DND-41 (cell line): ENCODE measurements at places on chromosomes 12 and 14.

- DNase-seq: peak; percentile 79
Measured at GRCh38 chr14:71555654-71556559, 376.3 kb upstream of the RGS6 start.

DNA sequence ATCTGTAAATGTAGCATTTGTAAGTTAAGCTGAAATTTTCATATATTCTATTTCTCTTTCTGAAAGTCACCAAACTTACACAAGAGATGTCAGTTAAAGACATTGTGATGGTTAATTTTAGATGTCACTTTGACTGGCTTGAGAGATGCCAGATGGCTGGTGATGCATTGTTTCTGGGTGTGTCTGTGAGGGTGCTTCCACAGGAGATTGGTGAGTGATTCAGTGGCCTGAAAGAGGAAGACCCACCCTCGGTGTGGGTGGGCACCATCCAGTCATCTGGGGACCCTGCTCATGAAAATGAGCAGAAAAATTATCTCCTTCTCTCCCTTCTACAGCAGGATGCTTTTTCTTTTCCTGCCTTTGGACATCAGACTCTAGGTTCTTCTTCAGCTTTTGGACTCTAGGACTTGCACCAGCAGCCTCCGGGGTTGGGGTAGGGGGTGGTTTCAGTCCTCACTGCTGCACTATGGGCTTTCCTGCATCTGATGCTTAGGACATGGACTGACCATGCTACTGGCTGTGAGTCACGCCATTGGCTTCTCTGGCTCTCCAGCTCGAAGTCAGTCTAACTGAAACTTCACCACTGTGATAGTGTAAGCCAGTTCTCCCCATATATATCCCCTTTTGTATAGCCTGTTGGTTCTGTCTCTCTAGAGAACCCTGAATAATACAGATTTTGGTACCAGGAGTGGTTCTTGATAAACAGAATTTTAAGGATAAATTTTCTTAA, 20.9 kb downstream of the PDE6H start:
- DNase-seq: no peak

DNA sequence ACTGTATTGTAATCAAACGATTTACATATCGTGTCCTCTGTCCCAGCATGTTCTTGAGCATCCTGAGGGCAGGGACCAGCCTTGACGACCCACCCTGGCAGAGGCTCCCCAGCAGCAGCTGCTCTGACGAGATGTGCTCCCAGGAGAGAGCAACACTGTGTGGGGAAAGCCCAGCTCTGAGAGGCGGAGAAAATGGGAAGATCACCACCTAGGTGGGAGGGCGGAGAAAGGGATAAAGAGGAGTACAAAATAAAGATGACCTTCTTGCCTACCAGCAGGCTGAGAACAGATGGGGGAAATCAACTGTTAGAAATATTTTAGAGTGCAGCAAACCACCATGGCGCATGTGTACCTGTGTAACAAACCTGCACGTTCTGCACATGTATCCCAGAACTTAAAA, 71.5 kb upstream of the CAPRIN2 start:
- DNase-seq: no peak

DNA sequence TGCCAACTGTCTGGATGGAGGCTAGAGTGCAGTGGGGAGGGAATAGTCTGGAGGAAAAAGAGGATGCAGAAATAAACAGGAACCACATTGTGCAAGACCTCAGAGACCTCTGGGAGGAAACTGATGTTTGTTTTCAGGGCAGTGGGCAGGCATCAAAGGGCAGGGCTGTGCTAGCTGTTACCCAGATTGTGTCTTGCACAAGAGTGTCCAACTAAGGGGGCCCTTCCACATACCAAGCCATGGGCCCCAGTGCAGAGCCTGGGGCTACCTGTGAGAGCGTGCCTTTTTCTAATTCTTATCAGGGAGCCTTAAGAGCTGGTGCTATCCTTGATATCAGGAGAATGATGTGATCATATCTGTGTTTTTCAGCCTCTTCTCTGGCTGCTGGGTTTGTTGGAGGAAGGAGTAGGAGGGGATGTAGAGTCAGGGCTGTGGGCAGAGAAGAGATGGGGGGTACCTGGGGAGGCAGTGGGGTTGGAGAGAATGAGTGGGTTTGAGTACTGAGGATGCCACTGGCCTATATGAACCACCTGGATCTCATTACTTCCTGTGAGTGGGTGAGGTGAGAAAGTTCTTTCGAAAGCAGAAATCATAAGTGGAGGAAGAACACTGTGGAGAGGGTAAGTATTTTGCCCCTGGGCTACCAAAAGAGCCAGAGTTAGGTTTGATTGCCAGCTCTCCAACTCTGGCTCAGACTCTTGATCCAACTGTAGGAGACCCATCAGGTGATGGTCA, 259.2 kb upstream of the CRY1 start:
- DNase-seq: no peak

DNA sequence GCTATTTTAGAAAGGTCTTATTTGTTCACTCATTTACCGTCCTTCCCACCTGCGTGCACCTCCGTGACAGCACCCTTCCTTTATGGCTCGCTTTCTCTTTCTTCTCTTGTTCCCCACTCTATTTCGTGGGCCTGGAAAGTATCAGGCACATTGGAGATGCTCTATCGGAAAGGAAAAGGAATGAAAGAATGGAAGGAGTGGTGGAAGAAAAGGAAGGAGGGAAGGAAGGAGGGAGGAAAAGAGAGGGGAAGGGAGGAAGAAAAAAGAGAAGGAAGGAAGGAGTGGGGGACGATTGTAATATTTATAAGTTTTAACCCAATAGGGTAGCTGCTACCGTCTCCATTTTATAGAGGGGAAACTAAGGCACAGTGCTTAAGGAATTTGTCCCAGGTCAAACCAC, 363.4 kb downstream of the CACNA1C start:
- no peak for DNase-seq

DNA sequence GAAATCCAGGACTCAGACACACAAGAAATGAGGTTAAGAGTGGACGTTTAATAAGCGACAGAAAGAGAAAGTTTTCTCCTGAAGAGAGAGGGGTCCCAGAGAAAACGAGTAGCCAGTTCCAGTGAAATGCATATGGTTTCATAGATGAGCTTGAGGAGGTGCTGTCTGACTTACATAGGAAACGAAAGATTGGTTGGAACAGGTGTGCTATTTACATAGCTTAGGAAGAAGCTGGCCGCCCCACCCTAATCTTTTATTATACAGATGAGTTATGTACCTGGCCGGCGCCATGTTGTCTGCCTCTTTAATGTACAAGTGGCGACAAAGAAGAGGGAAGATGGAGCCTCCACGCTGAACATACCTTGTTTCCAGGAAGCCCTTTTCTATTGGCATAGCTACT, 223.0 kb downstream of the SLC6A15 start:
- no peak for DNase-seq

GRCh38 chr14:23435543-23436326, at the start of gene MYH7:
Gene MYH7 (minus strand): TSS chr14:23435660. CDS start chr14:23433732, 1,928 bp downstream.
- no peak for DNase-seq

- no peak for DNase-seq
Measured at GRCh38 chr12:50317203-50317602, 33.9 kb upstream of the LIMA1 start.

DNA sequence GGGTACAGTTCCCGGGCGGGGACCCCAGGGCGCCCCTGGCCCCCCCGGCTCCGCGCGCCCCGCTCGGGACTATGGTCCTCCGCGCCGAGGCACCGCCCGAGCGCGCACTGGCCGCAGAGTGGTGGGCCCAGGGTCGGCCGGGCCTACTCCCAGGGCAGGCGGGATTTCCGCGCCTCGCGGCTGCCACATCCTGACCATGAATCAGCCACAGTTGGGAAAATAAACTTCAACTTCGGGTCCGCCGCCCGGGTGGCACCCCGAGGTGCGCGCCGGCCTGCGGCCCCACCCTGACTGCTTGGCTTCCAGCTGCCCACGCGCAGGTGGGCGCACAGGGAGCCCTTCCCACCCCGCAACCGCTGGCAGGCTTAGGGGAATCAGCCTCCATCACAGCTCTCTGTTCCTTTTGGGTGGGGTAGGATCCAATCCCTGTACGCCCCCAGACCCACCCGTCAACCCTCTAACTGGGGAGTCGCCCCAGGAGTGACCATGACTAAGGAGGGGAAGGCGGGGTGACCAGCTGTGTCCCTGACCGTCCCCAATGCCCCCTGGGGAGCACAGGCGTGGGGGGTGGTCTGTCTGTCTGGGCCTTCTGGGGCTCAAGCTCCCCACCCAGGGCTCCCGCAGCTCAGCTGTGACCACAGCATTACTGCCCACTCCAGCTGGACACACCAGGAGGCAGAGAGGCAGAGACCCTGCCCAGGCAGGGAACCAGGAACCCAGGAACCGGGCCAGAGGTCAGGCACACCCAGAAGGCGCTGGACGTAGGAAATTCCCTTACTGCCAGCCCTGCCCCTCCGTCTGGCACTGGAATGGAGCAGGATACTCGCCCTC, 678 bp downstream of the INF2 start:
- peak; percentile 22 for DNase-seq

GRCh38 chr12:15534322-15534721, 212.0 kb downstream of the PTPRO start:
- peak; percentile 66 for DNase-seq

- no peak for DNase-seq
Measured at GRCh38 chr14:76718306-76719040, 42.8 kb upstream of the VASH1 start.

GRCh38 chr14:19947413-19948090, 16.8 kb downstream of the OR4K1 start:
- DNase-seq: no peak

- DNase-seq: no peak
Measured at GRCh38 chr14:68692216-68692615, 100.7 kb downstream of the ZFP36L1 start.

GRCh38 chr12:49108958-49109404, 1.7 kb downstream of the LMBR1L start:
- no peak for DNase-seq

- no peak for DNase-seq
Measured at GRCh38 chr12:78916845-78917480, 52.4 kb downstream of the SYT1 start.

DNA sequence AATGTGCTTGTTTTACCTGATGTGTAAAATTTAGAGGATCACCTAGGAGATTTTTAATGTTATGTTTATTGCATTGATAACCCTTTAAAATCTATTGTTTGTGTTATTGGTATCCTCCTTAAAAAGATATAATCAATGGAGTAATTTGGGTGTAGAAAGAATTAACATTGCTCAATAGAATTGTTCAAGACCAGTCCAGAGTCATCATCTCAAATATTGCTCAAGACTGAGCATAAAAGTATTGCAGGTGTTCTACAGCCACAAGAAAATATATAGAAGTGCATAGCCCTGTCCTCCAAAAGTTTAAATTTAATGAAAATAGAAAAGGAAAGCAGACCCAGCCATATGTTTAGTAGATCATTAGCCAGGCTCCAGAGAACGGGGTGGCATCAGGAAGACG, 102.5 kb upstream of the ARID2 start:
- no peak for DNase-seq

DNA sequence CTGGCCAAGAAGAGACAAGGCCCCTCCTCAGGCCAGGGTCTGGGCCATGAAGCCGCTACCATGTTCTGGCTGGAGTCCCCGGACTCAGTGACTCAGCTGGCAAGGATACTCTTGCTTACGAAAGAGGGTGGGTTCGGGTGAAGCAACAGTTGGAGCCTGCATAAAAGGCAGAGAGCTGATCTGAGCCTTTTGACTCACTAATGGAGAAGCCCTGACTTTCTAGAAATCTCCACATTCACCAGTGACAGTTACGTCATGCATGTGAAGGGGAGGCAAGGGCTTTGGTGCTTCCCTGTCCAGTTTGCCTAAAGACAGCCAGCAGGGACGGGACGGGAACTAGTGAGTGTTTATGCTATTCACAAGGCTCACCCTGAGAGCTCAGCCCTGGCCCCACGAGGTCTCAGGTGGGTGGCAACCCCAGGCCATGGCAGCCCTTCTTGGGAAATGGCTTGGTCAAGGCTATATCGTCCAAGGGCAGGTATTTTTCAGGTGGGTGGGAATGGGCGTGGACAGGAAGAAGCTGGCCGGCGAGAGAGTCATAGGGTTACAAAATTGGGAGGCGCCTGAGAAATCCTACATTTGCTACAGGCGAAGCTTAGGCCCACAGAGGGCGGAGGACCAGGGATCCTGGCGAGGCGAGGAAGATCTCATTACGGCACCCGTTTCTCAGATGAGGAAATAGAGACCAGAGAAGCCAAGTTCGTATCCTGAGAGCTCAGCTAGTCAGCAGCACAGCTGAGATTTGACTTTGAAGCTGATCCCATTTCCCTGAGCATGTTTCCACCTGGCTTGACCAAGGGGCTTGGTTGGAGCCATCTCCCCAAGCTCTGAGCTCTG, 314.6 kb downstream of the BCL11B start:
- DNase-seq: no peak

DNA sequence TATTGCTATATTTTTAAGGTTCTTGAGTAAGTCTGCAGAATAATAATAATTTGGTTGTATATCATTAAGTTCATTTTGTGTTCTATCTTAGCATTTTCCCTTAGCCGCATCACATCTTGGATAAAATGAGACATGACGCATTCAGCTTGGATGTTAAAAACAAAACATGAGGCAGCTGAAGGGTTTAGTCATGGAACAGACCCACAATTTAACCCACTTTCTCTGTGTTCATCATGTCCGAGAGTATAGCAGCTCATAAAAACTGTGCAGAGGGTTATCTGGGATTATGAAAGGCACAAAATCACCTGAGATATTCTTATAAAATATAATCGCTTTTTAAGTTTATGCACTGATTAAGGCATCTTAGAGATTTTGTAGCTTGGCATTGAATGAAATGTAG, 219.3 kb downstream of the TRHDE start:
- DNase-seq: no peak

GRCh38 chr14:35380794-35381193, 23.8 kb downstream of the NFKBIA start:
- no peak for DNase-seq

DNA sequence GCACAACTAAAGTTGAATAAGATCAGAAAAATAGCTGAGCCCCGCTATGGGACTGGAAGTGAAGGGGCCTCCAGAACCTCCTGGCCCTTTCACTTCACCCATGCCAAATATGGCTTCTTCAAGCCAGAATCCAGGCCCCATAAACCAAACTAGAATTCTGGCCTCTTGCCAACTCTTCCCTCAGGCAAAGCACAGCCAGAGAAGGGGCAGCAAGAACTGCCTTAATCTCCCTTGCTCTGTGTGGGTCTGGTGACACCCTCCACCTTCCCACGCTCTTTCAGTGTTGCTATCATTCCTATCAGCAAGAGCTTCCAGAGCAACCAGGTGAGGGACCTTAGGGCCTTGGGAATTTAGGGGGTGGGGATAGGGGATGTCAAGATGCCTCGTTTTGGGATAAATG, 3.1 kb upstream of the PNMA1 start:
- no peak for DNase-seq

GRCh38 chr12:2431810-2432209, 363.0 kb upstream of the FKBP4 start:
- DNase-seq: no peak
